ENCODE measurements at places on chromosomes 11 and 22. TPM values are rescaled to one million over a fixed set of nuclear protein-coding genes. Genes with fewer than 3 reads are reported as not detected.

GRCh38 chr22:44245867-44246266, 65.1 kb downstream of the PARVG start:
- no peak for DNase-seq
- H3K36me3 ChIP-seq = no peaks in the 10 kb centered on the region
- no peak overlapping the region for H3K4me3 ChIP-seq
- H3K27me3 ChIP-seq = no peaks in the 10 kb centered on the region
- no peaks in the 10 kb centered on the region for H3K4me1 ChIP-seq
- H3K27ac ChIP-seq = no peak overlapping the region

ACTN3 gene
- total RNA-seq = not detected

- H3K27ac ChIP-seq = no peak overlapping the region
- no peak overlapping the region for H3K4me3 ChIP-seq
- no peaks in the 10 kb centered on the region for H3K27me3 ChIP-seq
- H3K4me1 ChIP-seq = no peaks in the 10 kb centered on the region
- H3K36me3 ChIP-seq = no peaks in the 10 kb centered on the region
These were observed 9.3 kb downstream of the CREB3L1 start for GRCh38 chr11:46286789-46287188.

GRCh38 chr11:114398303-114398920, 1.9 kb downstream of the C11orf71 start:
- no peaks in the 10 kb centered on the region for H3K27me3 ChIP-seq
- H3K4me3 ChIP-seq = no peak overlapping the region

MOV10L1 gene
- total RNA-seq = 0.17 TPM

OR4B1 gene
- not detected for total RNA-seq

TPBGL gene
- total RNA-seq = not detected

DNA sequence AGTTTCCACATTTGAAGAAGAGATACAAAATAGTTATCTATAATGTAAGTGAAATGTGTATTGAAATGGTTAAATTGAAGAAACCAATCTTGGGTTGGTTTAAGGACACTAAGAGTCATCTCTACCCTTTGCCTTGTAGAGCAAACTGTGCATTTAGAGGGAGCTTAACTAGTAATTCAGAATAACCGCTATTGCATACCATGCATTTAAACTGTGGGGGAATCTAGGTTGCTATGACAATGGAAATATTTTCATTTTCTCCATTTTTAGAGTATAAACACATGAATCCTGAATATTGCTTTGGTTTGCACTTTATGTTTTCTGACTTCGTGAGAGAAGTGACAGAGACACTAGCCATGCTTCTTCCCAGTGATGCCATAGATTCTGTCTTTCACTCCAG, 39.7 kb downstream of the FAT3 start:
- no peaks in the 10 kb centered on the region for H3K27me3 ChIP-seq
- no peak overlapping the region for H3K4me3 ChIP-seq
- no peak overlapping the region for H3K27ac ChIP-seq
- no peak for DNase-seq

GRCh38 chr11:45385423-45385822, 99.3 kb upstream of the SYT13 start:
- H3K4me3 ChIP-seq = no peak overlapping the region
- H3K4me1 ChIP-seq = peaks cover 7% of the 10 kb centered on the region
- no peaks in the 10 kb centered on the region for H3K27me3 ChIP-seq
- no peak overlapping the region for H3K27ac ChIP-seq
- DNase-seq = no peak

DNA sequence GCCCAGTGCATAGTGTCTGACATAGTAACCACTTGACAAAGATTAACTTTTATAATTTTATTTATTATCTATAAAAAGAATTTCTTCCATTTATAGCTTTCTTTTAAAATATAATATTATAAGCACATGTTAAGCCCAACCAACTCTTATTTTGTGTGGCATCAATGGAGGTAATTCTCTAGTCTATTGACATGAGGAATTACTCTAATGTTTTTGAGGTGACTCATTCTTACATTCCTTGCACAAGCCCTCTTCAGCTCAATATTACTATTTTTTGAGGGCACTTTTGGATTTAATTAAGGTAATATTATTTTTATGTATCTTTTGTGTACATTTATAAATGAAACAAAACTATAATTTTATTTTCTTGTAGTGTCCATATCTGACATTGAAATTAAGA, 59.6 kb downstream of the AASDHPPT start:
- H3K27me3 ChIP-seq = no peaks in the 10 kb centered on the region
- no peak overlapping the region for H3K4me3 ChIP-seq
- H3K4me1 ChIP-seq = no peaks in the 10 kb centered on the region
- no peak for DNase-seq
- H3K27ac ChIP-seq = no peak overlapping the region

GRCh38 chr11:87878373-87878825, 296.8 kb downstream of the RAB38 start:
- DNase-seq = no peak
- H3K36me3 ChIP-seq = no peaks in the 10 kb centered on the region
- no peak overlapping the region for H3K4me3 ChIP-seq
- no peaks in the 10 kb centered on the region for H3K27me3 ChIP-seq

DNA sequence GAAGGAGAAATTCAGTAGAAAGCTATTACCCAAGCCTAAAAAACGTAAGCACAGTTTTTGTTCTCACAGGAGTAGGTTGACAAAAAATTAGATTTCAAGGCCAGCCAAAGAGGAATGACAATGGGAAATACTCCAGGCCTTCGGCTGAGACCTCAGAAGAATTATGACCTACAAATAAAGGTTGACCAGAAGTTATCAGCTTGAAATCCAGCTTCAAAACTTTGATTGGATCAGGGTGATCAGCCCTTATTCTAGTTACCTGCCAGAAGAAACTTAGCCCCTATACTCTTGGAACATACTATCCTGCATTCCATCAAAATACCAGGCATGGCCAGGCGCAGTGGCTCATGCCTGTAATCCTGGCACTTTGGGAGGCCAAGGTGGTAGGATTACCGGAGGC, 68.4 kb upstream of the PRODH start:
- H3K27ac ChIP-seq = no peak overlapping the region
- DNase-seq = no peak
- no peaks in the 10 kb centered on the region for H3K27me3 ChIP-seq
- H3K36me3 ChIP-seq = no peaks in the 10 kb centered on the region
- peaks cover 5% of the 10 kb centered on the region for H3K4me1 ChIP-seq
- no peak overlapping the region for H3K4me3 ChIP-seq

DNA sequence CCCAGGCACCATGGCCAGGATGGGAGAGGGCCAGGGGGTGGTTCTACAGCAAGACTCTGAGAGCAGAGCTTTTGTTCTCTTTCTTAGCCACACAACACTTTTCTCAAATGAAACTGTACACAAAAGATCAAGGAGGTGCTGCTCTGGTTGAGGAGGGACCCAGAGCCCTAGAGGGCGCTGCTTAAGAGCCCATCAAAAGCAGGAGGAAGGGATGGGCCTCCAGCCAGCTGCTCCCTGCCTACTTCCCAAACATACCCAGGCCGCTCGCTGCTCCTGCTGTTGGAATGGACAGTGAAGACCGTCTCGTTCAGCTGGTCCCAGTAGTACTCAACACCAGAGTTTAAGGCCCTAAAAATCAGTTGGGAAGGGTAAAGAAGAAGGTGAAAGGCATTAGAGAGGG, 18.4 kb upstream of the CHRM4 start:
- H3K36me3 ChIP-seq = peaks cover 18% of the 10 kb centered on the region
- DNase-seq = no peak
- H3K4me3 ChIP-seq = no peak overlapping the region
- no peaks in the 10 kb centered on the region for H3K4me1 ChIP-seq
- H3K27me3 ChIP-seq = no peaks in the 10 kb centered on the region

GRCh38 chr22:31122532-31123291, at the start of gene INPP5J:
Gene INPP5J, plus strand, starts transcription at chr22:31122966. Its CDS starts 49 bp downstream, at chr22:31123015.
- no peaks in the 10 kb centered on the region for H3K36me3 ChIP-seq
- no peak within 1 kb of the TSS for H3K27ac ChIP-seq
- H3K27me3 ChIP-seq = no peaks in the 10 kb centered on the region

GRCh38 chr11:95794086-95794485, 3.8 kb downstream of the CEP57 start:
- peak overlapping the region; percentile 38 for H3K4me3 ChIP-seq
- H3K4me1 ChIP-seq = peaks cover 7% of the 10 kb centered on the region
- peak overlapping the region; percentile 27 for H3K27ac ChIP-seq
- no peaks in the 10 kb centered on the region for H3K27me3 ChIP-seq
- H3K36me3 ChIP-seq = no peaks in the 10 kb centered on the region

TMEM184B gene
- 12.6 TPM for total RNA-seq

PHETA2 gene
- 1.8 TPM for total RNA-seq

TRIM51 gene
- not detected for total RNA-seq

- H3K4me1 ChIP-seq = peaks cover 27% of the 10 kb centered on the region
- no peak for DNase-seq
- no peak overlapping the region for H3K4me3 ChIP-seq
- H3K27ac ChIP-seq = peak overlapping the region; percentile 40
- peaks cover 41% of the 10 kb centered on the region for H3K36me3 ChIP-seq
These were observed 20.1 kb downstream of the SUN2 start for GRCh38 chr22:38735465-38736256.

All from liver (tissue), 10 donors.